ENCODE measurements at places on chromosomes 6 and 20.

DNA sequence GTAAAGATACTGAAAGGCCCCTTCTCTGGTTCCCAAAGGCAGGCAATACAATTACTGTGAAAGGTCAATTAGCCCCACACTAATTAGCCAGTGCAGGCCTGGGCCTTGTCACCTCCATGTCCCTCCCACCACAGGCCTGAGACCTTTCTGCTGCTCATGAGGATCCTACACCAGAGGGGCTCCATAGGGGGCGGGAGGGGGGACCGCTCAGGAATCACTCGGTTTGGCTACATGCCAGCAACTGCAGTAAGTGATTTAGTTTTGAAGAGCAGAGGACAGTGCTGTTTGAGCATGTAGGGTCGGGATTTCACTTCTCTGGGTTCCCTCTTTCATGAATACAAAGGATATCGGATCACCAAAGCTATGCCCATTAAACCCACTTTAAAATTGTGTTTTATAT is 455.6 kb downstream of the PRKN start:
- no peak for DNase-seq

GRCh38 chr6:3372184-3372846 is 84.5 kb downstream of the SLC22A23 start:
- no peak for DNase-seq

DNA sequence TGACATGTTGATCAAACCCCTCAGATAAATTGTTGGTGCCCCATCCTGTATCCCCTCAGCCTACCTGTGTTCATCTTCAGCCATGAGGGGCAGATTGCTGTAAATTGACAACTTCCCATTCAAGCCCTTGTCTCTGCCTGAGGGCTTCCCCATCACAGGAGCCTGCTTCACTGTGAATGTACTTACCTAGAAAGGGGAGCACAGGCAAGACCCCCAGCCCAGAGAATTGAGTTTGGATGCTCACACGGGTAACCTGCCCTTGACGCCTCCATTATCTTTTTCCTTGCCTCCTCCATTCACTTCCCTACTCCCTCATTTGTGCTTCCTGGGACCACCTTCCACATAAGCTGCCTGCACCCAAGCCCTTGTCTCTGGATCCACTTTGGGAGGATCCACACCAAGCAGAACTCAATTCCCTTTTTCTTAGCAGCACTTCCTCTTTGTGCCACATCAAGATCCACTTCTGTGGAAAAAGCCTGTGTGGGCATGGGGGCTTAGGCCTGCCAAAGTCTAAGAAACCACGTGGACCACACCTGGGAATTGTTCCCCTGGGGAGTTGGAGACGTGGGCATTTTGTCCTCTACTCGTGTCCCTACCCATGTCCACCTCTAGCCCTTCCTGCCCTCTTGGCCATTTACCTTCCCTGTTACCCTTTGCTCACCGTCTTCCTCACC is 103.4 kb upstream of the FOXA2 start:
- no peak for DNase-seq

GRCh38 chr20:21832442-21833385 is 127.2 kb downstream of the PAX1 start:
- DNase-seq, result no peak

DNA sequence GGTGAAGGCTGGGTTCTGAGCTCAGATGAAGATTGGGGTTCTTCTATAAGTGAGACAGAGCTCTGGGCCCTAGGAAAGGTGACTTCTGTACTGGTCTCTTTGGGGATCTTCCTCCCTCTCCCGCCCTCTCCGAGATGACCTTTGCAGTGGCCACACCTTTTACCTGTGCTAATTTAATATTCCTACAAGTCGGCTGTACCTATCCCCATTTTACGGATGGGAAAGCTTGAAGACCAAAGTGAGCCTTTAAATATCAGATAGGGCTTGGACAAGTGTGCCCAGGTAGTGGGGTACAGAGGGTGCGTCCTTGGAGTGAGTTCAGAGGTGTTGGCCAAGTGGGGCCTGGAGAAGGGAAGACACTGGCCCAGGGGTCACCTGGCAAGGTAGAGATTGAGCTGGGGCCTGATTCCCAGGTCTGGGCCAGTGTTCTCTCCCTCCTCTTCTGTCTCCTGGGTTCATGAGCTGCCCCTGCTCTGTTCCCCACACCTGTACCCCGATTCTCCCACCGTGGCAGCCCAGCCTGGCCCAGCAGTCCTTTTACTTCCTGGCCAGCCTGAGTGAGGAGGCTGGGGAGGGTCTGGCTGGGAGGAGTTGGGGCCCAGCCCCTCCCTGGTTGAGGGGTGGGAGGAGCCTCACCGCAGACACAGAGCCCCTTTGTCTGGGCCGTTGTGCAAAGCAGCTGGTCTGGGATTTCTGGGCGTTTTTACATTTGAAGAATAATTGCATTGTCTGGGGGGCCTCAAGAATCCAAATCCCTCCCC is 152.1 kb upstream of the RNF24 start:
- no peak for DNase-seq

DNA sequence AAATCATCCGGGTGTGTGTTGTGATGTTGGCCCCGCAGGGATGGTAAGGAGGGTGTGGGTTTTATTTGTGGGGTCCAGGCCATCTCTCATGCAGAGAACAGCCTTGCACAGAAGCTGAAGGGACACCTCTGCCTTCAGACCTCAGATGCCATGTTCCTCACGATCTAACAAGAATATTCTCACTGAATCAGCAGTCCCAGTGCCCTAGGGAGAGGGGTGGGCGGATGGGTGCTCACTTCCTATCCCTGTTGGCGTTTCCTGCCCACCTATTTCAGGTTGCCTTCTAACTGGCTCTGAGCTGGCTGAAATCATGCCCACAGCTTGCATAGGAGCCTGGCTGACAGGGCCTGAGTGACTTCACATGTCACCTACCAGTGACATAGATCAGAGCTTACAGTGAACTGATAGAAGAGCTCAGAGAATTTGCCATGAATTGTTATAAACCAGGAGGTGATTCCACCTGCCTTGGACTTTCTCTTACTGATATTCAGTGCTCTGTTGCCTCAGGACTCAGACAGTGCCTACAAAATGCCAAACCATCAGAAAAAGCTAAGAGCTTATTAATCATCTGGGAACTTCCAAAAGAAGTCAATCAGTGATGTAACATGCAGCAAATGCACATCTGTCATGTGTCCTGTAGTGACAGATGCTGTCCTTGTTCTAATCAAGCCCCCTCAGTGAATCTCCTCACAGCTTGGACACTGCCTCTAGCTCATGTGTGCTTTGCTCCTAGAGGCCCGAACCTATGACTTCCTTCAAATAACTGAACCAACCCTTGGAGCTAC is 285.8 kb upstream of the PRND start:
- no peak for DNase-seq

DNA sequence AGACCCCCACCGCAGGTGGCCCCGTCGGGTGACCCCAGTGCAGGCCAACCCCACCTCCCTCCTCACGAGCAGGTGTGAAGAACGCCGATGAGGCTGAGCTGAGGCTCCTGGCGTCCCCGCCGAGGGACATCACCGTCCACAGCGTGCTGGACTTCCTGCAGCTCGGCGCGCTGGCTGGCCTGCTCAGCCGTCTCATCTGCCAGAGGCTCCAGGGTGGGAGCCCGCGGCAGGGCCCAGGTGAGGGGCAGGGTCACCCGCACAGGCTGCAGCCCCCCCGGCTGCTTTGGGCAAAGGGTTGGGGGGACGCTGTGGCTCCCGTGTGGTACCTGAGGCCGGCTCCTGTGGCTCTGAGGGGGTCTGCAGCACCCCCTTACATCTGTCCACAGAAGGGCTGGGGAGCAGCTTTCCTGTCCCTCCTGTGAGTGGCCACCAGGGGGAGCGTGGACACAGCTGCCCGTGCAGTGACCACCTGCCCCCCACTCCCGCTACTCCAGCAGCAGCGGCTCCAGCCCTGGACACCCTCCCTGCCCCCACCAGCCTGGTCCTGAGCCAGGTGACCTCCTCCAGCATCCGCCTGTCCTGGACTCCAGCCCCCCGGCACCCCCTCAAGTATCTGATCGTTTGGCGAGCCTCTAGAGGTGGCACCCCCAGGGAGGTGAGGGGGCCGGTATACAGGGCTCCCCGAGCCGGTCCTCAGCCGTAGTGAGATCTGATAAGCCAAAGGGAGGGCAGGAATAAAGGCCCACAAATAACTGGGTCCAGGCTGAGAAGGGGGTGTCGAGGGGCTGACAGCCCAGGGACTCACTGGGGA is 16.5 kb downstream of the COL20A1 start:
- DNase-seq, result no peak
